ENCODE measurements at places on chromosomes 1 and 21.

- DNase-seq, result no peak
Observed at GRCh38 chr1:47238935-47239592, 7.0 kb upstream of the TAL1 start.

GRCh38 chr1:113654883-113655282 is 104.4 kb downstream of the PHTF1 start:
- no peak for DNase-seq

GRCh38 chr1:221334062-221334461 is 407.8 kb downstream of the DUSP10 start:
- no peak for DNase-seq

- no peak for DNase-seq
Observed at GRCh38 chr1:46464915-46465314, 24.7 kb upstream of the DMBX1 start.

- no peak for DNase-seq
Observed at GRCh38 chr1:185595835-185596667, 138.1 kb upstream of the HMCN1 start.

GRCh38 chr1:79197421-79197820 is 190.9 kb upstream of the ADGRL4 start:
- no peak for DNase-seq

GRCh38 chr21:32070676-32071330 is 198.0 kb downstream of the HUNK start:
- DNase-seq, result no peak

- DNase-seq, result peak; percentile 56
Observed at GRCh38 chr1:115098979-115099692, 9.8 kb upstream of the TSPAN2 start.

DNA sequence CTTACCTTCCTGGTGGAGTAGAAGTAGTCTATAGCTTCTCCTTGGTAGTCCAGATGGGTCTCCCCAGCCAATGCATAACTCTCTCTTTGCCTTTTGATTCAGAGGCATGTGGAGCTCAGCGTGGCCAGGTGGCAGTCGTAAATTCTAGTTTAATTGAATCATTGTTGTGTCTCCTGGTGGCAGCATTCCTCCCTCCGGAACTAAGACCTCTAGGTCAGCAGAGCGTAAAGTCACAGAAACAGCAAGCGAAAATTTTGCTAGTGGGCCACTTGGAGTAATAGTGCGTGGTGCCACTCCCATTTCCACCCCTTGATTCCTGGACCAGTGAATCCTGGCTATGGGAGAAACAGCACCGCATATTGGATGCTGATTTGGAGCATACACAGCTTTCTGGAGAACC is 3.9 kb upstream of the TMPRSS2 start:
- DNase-seq, result no peak

DNA sequence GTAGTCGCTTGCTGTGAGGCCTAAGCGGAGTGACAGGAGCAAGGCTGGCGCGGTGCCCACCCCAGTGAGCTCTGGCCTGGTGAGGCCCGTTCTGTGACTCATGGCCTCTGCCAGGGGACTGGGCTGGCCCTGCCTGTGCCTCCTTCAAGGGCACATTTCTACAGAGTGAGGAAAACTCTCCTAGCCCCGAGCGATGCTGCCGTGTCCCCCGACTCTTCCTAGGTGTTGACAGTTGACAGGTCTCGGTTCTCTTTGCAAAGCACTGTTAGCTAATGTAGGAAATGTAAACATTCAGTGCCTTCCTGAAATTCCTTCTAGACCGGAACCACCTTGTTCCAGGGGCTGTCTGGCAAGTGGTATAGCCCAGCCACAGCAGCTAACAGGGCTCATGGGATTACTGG is 43.9 kb downstream of the ABCG1 start:
- no peak for DNase-seq

DNA sequence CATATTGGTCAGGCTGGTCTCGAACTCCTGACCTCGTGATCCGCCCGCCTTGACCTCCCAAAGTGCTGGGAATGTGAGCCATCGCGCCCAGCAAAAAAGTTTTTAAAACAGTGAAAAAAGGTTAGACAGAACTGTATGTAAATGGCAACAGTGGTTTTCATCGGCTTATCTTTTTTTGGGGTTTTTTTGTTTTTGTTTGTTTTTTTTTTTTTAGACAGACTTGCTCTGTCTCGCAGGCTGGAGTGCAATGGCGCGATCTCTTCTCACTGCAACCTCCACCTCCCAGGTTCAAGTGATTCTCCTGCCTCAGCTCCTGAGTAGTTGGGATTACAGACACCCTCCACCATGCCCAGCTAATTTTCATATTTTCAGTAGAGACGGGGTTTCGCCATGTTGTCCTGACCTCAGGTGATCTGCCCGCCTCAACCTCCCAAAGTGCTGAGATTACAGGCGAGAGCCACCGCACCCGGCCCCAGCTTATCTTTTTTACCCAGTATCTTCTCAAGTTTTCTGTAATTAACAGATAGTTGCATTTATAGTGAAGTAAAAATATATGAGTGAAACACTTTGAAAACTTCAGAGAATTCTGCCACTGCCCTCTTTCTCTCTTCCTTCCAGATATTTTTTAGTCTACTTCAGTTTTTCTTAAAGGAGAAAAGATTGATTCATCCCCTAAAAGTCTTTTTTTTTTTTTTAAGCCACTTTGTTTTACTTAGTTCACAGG is 13.1 kb downstream of the TIMM17A start:
- no peak for DNase-seq

- DNase-seq, result no peak
Observed at GRCh38 chr1:210687582-210688279, 359.0 kb downstream of the HHAT start.

GRCh38 chr1:91919962-91920361 is 29.2 kb upstream of the BRDT start:
- DNase-seq, result no peak

- DNase-seq, result no peak
Observed at GRCh38 chr1:245915406-245915805, 591.7 kb downstream of the SMYD3 start.

GRCh38 chr1:1759456-1760344 is 18.6 kb downstream of the NADK start:
- no peak for DNase-seq

GRCh38 chr21:37166733-37167132 is 93.7 kb downstream of the TTC3 start:
- no peak for DNase-seq

GRCh38 chr1:179393721-179394120 is 27.9 kb downstream of the AXDND1 start:
- no peak for DNase-seq

All from activated naive CD4-positive, alpha-beta T cell (primary cell).